ENCODE measurements at places on chromosomes 7 and 10.

GRCh38 chr10:101000915-101001658 lies 1.5 kb downstream of the LZTS2 start:
- no peak for DNase-seq

GRCh38 chr7:2870471-2870931 lies 26.4 kb upstream of the GNA12 start:
- DNase-seq: no peak

DNA sequence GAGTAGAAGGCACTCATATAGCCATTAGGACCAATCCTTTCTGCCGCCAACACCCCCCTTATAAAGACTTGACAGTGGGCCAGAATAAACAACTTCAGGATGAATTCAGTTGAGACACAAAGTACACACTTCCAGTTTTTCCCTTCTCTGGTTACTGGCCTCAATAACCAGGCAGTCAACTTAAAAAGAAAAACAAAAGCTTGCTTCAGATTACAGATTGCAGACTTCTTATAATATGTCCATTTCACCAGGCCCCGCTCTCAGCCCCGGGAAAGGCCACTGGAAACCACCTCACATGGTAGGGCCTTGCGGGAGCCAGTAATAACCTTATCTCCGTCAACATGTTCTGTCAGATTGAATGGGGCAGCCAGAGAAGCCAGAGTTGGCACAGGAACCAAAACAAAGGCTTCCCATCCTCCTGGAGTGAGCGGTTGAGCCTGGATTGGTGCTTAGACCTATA lies 108.8 kb downstream of the EGFR start:
- DNase-seq: no peak

GRCh38 chr7:120856198-120856597 lies 1.7 kb downstream of the TSPAN12 start:
- DNase-seq: no peak

DNA sequence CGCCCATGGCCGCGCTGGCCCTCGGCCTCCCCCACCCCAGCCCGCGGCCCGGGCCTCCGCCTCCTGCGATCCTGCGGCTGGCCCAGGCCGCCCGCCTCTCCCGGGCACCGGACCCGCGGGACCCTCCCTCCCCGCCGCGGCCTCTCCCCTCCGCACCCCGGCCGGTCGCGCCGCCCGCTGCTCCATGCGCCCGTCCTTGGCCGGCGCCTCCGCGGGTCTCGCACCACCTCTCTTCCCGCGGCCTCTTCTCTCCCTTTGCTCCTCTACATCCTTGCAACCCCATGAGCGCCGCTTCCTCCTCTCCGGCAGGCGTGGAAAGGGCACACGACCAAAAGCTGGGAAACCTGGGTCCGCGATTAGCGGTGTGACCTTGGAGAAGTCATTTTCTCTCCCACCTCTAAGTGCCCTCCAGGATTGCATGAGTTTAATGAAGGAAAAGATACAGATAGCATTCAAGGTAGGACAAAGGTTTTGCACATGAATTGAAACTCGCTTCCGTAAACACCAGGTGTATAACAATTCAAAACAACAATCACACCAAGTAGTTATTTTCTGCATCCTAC lies 448 bp upstream of the SRPK2 start:
- peak; percentile 41 for DNase-seq

DNA sequence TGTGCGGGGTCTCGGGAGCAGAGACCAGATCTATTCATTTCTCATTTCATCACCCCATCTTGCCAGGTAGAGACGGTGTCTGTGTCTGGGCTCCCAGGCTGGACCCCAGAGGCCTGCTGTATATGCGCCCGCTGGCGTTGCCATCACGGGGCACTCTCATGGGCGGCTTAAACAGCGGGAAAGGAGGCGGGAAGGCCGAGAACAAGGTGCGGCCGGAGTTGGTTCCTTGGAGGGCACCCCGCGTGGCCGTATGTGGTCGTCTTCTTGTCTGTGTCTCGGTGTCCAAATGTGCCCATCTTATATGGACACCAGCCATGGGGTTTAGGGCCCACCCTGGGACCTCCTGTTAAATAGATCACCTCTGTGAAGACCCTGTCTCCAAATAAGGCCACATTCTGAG lies 2.1 kb upstream of the CFAP46 start:
- no peak for DNase-seq

DNA sequence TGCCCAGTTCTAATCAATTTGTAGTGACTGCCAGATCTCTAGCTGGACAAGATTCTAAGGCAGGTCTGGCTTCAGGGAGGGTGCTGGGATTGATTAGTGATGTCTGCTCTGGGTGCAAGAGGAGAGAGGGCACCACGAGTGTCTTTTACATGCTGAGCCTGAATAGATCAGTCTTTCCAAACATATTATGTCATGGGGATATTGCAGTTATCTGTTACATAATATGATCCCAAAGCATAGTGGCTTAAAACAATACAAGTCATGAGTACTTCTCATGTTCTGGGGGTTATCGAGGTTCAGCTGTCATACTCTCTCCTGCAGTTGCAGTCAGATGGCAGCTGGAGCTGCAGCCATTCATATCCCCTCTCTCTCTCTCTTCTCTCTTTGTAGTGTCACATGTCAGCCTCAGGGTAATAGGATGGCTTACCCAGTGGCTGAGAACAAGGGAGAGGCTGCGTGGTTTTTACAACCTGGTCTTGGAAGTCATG lies 26.0 kb downstream of the SLC29A3 start:
- DNase-seq: no peak

GRCh38 chr10:70967591-70968587 lies 79.5 kb upstream of the PCBD1 start:
- no peak for DNase-seq

- DNase-seq: no peak
Observed at GRCh38 chr7:157009170-157009777, 1.2 kb downstream of the MNX1 start.

- no peak for DNase-seq
Observed at GRCh38 chr7:54864663-54865062, 105.7 kb upstream of the SEC61G start.

DNA sequence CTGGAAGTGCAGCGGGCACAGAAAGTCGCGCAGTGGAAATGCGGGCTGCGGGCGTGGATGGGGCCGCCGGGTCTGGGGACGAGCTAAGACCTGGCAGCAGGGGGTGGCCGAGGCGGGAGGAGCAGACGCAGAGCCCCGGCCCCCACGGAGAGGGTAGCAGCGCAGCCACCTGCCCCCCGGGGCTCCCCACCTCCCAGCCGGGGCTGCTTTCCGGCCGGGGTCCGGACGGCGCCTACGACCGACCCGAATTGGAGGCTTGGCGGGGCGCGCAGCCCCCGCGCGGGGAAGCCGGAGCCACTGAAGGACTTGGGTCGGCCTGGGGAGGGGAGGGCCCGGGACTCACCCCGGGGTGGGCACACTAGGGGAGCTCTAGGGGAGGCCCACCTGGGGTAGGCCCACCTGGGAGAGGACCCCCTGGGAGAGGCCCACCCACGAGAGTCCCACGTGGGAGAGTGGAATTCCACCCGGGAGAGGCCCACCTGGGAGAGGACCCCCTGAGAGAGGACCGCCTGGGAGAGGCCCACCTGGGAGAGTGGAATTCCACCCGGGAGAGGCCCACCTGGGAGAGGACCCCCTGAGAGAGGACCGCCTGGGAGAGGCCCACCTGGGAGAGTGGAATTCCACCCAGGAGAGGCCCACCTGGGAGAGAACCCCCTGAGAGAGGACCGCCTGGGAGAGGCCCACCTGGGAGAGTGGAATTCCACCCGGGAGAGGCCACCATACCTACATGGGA lies 854 bp upstream of the CFAP46 start:
- DNase-seq: no peak

DNA sequence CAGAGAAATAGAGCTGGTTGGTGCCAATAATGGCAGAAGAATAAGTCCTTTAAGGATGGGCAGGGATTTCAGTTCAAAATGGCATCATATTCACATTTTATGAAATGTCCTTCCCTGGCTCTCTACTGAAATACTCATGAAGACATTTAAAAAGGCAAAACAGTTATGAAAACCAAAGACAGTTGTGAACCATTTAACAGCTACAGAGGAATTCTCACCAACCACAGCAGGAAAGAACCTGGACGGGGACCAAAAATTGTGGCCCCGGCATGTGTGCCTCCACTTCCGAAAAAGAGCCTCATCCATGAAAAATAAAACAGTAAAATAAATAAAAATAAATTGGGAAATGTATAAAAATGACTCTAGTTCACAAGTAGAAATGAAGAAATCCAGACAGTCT lies 539.5 kb downstream of the SUGCT start:
- no peak for DNase-seq

- no peak for DNase-seq
Observed at GRCh38 chr7:48880851-48881250, 43.5 kb upstream of the CDC14C start.

DNA sequence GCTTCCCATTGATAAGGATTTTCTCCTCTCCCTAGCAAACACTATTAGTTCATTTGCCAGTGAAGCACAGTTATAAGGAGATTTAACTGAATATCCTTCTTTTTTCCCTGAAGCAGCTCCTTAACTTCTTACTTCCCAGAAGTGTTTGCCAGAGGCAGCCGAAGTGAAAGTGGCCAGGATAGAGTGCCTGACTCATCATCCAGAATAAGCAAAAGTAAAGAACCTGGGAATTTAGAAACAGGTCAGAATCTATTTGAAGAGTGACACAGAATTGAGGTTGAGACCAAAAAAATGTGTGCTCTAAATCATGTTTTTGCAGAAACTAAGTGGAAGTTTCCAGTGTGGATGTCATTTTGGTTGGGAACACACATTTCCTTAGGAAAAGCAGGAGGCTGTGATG lies 249.6 kb upstream of the VWC2 start:
- no peak for DNase-seq

GRCh38 chr7:41027428-41028115 lies 675.3 kb downstream of the INHBA start:
- DNase-seq: no peak

GRCh38 chr7:116367171-116367813 lies 132.2 kb upstream of the CAV2 start:
- DNase-seq: no peak

DNA sequence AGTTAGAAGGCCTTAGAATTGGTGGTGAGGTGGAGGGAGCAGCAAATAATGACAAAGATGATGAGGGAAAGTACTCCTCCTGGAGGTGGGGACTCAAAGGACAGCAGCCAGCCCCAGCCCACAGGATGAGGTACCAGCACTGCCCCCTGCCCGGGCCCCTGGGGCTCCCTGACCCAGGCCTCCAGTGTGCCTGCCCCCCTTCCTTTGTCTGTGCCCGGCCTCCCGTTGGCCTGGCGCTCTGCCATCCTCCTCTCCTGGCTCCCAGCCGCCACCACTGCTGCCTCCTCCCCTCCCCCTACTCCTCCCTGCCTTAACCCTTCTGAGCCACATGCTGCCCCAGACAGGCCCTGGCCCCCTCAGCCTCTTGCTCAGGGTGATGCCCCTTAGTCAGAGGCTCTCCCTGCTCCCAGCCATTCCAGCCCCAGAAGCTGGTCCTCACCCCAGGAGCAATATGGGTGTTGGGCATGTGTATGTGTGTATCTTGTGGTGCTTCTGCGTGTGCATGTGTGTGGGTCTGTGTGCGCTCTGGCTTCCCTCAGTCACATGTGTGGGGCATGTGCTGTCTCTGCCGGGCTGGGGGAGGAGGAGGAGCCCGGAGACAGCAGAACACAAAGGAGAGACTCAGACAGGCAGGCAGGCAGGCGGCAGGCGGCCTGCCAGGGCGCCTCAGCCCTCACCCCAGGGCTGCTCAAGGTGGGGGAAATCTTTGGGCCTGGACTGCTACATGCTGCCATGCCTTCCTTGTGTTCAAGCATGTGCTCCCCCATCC lies 2.6 kb downstream of the LDB1 start:
- no peak for DNase-seq

- DNase-seq: no peak
Observed at GRCh38 chr7:24786941-24787340, 29.7 kb upstream of the GSDME start.

- no peak for DNase-seq
Observed at GRCh38 chr7:127705461-127705959, 53.5 kb downstream of the SND1 start.

Data from left renal pelvis (tissue), 4 donors.